ENCODE measurements at places on chromosomes 3 and 15.
A peak's percentile ranks its signal among the peaks of the same experiment; 100 is the strongest.

DNA sequence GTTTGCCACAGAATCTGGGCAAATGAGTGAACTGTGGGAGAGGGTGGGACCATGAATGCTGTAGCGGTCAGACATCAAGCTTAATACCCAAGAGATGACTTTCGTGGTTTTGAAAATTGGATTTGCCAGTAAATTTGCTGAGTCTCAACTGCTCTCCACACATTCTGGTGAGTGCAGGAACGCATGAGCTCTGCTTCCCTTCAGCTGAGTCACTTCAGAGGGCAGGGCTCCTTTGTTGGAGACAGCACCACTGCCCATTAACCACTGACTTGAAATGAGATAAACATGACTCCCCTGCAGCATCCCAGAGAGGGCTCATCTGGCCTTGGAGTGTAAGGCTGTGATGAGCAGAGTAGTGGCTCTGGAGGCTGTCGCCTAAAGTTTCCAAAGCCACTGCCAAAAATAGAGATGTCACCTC, 22.6 kb downstream of the RARRES1 start:
- DNase-seq, result no peak

DNA sequence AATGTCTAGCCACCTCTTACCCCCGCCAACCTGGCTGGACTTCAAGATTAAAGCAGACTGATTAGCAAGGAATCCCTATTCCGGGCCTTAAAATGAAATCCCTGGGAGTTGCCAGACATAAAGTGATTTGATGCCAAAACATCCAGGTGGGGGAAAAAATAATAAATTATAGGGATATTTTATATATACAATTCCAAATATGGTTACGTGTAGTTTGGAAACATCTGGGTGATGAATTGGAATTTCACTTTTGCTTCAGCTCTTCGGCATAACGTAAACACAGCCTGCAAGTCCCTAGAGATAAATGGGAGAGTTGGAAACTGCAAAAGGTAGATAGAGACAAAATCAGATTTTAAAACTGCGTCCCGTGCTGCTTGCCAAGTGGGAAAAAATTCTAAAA, 545.5 kb upstream of the MDFIC2 start:
- no peak for DNase-seq

DNA sequence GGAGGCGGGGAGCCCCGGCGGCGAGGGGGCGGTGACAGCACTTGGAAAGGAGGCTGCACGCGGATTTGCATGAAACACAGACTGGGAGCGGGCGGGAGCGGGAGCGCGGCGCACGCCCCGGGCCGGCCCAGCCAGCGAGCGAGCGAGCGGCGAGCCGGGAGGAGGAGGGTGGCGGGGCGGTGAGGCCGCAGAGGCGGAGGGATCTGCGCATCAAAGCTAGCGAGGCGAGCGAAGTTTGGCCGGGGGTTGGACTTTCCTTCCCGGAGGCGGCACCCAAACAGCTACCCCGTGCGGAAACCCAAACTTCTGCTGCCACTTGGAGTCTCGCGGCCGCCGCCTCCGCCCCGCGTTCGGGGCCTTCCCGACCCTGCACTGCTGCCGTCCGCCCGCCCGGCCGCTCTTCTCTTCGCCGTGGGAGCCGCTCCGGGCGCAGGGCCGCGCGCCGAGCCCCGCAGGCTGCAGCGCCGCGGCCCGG, at the start of gene SMAD3:
Gene SMAD3, plus strand, starts transcription at position 72 of the 475 bp plus-strand sequence. CDS start 553 bp downstream, outside the sequence.
- peak; percentile 93 for DNase-seq

- DNase-seq, result peak; percentile 73
Observed at GRCh38 chr3:25448750-25449692, 21.0 kb downstream of the RARB start.

GRCh38 chr15:74517096-74517495, 23.9 kb upstream of the ARID3B start:
- DNase-seq, result no peak

- DNase-seq, result no peak
Observed at GRCh38 chr3:151382671-151383070, 1.9 kb downstream of the P2RY12 start.

DNA sequence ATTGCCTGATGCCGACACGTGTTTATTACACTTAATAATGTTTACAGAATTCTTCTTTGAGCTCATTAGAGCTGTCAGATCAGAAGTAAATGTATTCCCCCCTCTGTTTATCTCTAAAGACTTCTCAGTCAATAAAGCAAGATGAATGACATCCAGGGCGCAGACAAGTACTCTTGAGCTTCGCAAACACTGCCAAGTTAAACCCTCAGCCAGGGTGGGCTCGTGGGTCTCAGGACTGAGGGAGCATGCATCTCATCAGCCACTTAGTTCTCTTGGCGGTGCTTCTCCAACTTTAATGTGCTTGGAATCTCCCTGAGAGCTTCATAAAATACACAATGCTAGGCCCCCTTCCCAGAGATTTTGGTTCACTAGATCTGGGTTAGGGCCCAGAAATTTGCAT, 333.9 kb upstream of the THRB start:
- DNase-seq, result no peak

DNA sequence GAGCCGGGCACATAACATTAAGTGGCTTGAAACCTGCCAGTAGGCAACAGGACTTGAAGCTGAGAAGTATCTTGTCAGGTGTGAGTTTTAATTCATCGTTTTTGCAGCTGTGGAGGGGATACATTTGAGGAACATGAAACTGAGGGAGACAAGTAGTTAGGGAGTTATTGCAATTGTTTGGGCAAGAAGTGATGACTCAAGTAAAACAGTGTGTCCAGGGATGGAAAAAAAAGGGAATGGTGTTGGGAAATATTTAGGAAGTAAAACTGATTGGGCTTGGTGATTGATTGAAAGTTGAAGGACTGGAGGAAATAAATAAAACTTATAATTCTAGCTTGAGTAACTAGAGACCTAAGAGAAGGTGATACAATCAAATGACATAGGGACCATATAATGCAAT, 85.5 kb downstream of the NCEH1 start:
- no peak for DNase-seq

DNA sequence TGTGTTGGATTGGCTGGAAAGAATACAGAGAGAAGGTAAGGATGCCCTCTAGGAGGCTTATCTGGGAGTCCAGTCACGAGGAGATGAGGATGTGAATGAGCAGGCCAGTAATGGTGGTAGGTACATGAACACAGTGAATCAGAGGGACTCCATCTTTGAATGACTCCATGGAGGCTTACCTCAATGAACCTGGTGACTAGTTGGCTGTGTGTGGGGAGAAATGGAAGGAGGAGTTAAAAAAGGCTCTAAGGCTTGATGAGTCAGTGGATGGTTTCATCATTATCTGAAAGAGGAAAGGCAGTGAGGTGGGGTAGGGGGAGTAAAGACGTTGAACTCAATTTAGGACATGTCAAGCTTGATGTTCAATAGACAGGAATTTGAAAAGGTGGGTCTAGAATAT, 61.1 kb downstream of the KCNAB1 start:
- DNase-seq, result no peak

DNA sequence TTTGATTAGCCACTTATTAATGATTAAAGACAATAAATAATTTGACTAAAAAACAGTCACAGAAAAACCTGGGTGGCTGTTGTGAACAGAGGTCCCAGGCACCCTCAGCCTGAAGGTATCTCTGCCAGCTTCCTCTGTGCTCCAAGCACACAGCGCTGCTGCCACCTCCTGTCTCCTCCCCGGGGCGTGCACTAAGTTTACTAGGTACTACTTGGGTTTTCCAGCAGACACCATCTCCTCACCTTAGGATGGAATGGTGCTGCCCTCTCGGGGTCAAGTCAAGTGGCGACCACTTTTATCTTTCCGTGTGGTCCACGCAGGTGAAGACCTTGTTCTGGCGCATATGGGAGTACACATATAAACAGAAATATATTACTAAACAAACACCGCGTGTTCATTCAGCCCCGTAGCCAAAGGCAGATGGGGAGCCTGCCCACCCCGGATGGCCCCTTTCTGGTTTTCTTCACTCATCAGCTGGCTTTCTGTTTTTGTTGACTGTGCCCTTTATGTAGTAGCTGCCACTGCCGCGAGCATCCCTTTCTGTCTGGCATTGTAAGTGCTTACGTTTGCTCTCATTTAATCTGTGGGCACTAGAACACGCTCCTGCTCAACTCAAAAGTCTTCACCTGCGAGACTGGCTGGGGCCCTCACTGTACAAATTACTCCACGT, 128.0 kb downstream of the LRIG1 start:
- peak; percentile 39 for DNase-seq

GRCh38 chr3:79383402-79384012, 384.3 kb downstream of the ROBO1 start:
- DNase-seq, result no peak

DNA sequence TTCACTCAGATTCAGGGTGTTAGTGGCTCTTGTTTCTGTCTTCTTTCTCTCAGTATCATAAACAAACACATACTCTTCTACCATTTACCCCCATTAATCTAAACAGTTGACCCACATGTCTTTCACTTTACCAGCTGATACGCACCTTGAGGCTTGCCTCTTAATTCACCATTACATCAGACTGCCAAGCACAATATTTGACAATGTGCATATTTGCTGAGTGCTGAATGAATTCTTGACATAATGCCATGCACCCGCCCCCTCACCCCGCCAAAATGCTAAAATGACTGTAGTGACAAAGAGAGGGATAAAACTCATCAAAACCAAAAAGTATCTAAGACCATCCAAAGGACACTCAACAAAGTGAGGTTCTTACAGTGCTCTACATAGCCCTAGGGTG, 57.4 kb downstream of the NGLY1 start:
- DNase-seq, result no peak
